ENCODE measurements at places on chromosomes 7 and 10.

- DNase-seq, result no peak
Observed at GRCh38 chr7:91512958-91513357, 248.7 kb downstream of the FZD1 start.

DNA sequence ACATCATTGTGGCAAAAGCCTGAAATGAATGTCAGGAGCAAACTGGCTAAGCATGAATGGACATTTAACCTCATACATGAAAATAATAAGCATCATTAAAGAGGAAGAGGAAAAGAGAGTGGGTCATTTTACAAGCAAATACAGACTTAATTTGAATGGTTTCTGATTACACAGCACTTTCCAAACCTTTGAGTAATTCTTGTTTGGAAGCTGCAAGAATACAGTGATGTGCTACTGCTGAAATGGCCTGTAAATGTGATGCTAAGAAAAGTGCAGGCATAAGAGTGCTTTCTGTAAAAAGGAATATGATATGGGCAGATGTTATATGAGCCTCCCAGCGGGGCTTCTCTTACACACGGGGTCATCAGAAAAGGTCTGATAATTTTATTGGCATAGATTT lies 30.2 kb downstream of the TAS2R16 start:
- DNase-seq, result no peak

DNA sequence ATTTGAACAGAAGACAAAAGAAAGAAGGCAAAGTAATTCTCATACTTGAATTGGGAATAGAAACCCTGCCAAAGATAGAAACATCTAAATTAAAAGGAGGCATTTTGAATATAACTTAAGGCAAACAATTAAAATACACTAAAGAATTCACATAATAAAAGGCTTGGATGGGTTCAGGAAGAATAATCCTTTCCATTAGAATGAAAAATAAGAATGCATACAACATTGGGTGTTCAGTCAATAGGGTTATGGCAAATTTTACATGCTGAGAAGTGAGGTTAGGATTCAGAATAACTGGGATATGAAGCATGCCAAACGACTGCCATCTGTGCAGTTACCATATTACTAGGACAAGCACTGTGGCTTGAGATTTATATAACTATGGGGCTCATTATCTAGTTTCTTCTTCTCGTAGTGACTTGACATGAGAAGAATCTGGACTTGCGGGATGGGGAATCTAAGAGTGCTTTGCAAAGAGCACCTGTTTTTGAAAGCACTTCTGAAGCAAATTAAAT lies 326.5 kb downstream of the THSD7A start:
- no peak for DNase-seq

- no peak for DNase-seq
Observed at GRCh38 chr7:54529568-54529967, 12.6 kb upstream of the VSTM2A start.

DNA sequence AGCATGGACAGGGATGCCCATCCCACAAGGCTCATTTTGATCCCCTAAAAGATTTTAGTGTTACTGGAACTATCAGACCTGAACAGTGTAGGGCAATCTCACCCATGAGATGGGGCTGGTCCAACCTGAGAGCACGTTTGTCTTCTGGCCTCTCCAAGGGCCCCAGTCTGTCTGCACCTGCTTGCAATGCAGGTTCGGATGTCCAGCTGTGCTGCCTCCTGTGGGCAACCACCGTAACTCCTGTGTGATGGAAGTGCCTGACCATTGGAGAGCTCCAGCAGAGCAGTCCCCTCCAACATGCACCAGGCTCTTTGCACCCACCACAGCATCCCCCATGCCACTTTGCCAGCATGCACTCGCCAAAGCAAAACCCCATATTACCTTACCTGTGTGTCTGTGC lies 290.1 kb upstream of the KCND2 start:
- no peak for DNase-seq

DNA sequence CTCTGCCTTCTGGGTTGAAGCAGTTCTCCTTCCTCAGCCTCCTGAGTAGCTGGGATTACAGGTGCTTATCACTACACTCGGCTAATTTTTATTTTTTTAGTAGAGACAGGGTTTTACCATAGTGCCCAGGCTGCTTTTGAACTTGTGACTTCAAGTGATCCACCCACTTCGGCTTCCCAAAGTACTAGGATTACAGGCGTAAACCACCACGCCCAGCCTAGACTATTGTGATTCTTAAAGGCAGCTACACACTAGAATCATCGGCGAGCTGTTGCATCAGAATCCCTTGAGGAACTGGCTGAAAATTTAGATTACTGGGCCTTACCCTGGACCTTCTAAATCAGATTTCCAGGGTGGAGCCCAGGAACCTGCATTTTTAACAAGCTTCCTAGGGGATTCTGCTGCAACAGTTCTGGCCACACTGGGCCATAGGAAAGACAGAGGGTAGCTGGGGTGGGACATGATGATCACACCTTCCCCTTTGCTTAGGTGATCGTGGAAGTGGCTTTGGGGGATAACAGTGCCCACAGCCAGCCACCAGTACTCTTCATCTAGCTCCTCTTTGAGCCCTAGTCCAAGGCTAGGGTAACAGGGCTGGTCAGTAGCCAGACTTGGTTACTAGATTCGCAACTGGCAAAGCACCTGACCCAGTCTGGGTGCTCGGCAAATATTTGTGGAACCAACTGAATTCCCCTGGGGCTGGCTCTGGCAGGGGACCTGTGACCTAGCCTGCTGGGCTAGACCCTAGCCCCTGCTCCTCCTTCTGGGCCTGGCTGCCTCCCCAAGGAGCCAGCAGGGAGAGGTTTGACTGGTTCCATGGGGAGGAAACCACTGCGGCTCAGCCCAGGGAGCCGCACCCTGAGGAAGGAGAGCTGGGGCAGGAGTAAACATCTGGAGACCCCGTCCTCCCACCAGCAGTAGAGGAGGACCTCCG lies 67.1 kb upstream of the DUSP5 start:
- no peak for DNase-seq

GRCh38 chr7:1007901-1008300 lies 24.9 kb downstream of the CYP2W1 start:
- DNase-seq, result no peak

DNA sequence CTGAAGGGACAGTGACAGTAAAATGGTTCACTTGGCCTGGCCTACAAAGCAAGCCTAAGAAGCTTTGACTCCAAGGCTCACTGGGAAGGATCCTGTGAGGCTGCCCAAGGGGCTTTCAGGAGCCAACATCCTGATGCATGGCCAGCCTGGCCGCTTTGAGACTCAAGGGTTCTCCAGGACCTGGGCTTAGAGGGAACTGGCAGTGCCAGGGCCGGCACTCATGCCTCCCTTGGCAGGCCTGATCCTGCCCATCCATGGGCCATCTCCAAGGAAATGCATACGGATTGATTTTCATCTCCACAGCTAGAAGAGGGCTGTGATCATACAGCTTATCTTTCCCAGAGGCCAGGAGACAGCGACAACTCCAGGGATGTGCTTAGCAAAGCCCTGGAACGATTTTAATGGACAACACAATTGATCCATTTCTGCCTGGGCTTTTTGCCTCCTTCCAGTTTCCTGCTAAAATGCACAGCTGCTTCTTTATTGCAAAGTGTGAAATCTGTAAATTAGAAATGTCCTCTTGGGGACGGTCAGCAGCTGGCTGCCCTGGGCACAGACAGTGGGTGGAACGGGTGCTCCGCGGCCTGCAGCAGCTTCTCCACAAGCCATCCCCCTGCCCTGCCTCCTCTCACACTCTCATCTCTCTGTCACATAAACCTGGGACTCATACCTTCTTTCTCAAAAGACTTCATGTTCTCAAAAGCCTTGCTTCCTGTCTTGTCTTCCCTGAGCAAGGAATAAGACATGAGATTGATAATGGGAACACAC lies 288.5 kb downstream of the GRID1 start:
- no peak for DNase-seq

DNA sequence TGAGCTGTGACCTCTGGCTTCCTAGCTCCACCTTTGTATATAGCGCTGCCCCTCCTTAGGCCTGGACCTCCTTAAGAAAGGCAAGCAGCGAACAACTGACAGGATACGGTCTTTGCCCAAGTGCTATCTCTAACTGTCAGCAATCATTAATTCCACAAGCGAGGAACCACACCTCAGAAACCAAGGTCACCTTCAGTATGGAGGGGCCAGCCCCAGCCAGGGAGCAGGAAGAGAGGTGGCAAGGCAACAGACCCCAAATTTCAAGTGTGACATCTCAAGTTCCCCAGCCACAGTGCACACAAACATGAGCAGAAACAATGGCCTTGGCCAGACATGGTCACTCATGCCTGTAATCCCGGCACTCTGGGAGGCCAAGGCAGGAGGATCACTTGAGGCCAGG lies 4.8 kb upstream of the AOC1 start:
- no peak for DNase-seq

- DNase-seq, result no peak
Observed at GRCh38 chr7:139034855-139035585, 822 bp downstream of the ZC3HAV1L start.

GRCh38 chr10:112307358-112308124 lies 24.3 kb downstream of the TECTB start:
- no peak for DNase-seq

DNA sequence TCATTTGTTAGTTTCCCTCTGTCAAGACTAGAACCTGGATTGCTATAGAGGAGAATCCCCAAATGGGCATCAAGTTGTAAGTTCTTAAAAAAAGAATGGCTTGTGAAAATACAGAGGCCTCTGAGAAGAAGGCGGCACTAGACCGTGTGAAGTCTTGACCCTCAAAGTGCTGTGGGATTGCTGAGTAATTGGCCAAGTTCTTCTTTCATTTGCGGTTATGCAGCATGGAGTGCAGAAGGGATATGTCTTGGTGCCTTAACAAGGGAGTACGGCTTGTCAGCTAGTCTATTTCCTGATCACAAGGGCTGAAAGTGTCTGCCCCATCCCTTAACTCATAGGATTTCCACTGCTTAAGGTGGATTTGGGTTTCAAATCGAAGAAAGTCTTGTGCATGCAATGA lies 81.2 kb downstream of the MKX start:
- no peak for DNase-seq

- DNase-seq, result no peak
Observed at GRCh38 chr7:140269004-140269638, 92.3 kb upstream of the KDM7A start.

DNA sequence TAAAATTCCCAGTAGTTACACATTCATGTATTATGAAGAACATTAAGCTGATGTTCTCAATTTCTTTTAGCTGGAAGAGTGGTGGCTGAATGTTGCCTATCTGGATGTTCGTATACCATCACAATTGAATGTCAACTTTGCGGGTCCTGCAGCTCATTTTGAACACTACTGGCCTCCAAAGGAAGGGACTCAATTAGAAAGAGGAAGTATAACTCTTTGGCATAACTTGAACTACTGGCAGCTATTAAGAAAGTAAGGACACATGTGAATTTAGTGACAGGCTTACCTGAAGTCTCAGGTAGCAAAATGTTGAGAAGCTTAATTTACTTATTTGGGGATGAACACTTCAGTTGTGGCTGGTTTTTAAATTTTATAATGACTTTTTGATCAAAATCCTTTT lies 15.9 kb downstream of the CROT start:
- DNase-seq, result no peak

DNA sequence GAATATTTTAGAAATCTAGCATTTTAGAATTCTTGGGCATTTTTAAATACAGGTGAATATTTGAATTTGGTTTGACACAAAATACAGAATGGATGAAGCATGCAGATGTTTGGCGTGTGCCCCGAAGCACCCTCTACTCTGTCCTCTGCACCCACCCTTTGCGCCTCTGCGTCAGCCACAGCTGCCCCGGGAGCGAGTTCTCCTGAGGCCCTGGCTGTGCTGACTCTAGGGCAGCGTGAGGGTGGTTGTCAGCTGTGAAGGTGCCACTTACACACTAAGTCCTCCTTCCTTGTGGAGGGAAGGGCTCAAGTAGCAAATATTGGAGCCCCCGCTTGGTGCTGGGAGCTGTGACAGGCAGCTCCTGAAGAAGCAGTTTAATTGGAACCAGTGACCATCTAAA lies 48.4 kb downstream of the DAGLB start:
- no peak for DNase-seq

DNA sequence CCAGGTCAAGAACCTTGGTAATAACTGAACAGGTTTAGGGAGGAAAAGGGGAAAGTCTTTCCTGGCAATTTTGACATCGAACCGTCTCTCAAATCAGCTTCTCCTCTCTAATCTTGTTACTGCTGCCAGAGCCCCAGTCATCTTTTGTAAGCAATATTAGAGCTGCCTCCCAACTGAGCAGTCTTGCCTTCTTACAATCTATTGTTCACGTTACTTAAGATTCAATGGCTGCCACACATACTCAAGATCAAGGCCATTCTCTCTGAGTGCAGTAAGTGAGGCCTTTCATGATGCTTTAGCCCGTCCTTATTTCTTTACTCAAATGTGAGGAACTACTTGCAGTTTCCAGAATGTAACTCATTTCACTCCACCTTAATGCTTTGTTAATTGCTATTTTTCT lies 12.4 kb downstream of the NET1 start:
- no peak for DNase-seq

DNA sequence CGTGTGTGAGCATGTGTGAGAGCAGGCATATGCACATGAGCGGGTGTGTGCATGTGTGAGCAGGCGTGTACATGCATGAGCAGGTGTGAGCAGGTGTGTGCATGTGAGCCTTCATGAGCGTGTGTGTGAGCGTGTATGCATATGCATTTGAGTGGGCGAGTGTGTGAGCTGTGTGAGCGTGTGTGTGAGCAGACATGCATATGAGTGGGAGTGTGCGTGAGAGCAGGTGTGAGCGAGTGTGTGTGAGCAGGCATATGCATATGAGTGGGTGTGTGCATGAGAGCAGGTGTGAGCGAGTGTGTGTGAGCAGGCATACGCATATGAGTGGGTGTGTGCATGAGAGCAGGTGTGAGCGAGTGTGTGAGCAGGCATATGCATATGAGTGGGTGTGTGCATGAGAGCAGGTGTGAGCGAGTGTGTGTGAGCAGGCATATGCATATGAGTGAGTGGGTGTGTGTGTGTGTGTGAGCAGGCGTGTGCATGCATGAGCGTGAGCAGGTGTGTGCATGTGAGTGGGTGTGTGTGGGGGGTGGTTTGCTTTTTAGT lies 30.7 kb downstream of the NKX6-2 start:
- no peak for DNase-seq

GRCh38 chr7:68009716-68010115 lies 1013.1 kb downstream of the TYW1 start:
- DNase-seq, result no peak

- DNase-seq, result no peak
Observed at GRCh38 chr7:27518561-27519350, 143.9 kb downstream of the HIBADH start.

GRCh38 chr7:121486590-121486989 lies 90.5 kb upstream of the FAM3C start:
- no peak for DNase-seq
